Tongue (tissue), 3 donors: ENCODE measurements at places on chromosomes 11 and 22.

- DNase-seq = no peak
Observed at GRCh38 chr22:46465793-46466192, 71.6 kb downstream of the CELSR1 start.

DNA sequence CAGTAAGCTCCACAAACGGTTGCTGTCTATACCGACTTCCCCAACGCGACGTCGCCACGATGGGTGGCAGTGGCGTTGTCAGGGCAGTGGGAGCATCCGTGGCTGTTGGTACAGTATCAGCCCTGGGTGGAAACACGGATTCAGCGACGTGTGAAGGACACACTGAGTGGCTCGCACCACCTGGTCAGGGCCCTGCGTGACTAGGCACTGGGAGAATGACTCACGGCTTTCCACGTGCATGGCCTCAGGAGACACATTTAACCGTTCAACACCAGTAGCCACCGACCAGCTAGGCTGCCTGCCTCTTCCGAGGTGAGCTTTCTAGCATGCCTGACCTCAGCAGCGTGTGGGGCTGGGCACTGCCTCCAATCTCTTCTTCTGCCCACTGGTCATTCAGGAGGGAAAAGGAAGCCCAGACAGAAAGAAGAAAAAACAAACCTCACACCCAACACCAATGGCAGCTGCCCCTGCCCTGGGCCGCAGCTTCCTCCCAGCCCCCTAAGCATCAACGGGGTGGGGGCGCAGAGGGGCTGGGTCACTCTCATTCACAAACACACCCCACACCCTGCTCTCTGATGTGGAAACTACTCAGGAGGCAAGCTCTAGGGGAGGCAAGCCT, 59.0 kb downstream of the MYH9 start:
- DNase-seq = peak; percentile 50

GRCh38 chr22:19503869-19504268, 20.3 kb downstream of the CLDN5 start:
- DNase-seq = no peak

- DNase-seq = no peak
Observed at GRCh38 chr11:2165571-2165970, 4.6 kb upstream of the INS start.

GRCh38 chr11:117819096-117820040, 5.2 kb downstream of the FXYD2 start:
- DNase-seq = peak; percentile 92

DNA sequence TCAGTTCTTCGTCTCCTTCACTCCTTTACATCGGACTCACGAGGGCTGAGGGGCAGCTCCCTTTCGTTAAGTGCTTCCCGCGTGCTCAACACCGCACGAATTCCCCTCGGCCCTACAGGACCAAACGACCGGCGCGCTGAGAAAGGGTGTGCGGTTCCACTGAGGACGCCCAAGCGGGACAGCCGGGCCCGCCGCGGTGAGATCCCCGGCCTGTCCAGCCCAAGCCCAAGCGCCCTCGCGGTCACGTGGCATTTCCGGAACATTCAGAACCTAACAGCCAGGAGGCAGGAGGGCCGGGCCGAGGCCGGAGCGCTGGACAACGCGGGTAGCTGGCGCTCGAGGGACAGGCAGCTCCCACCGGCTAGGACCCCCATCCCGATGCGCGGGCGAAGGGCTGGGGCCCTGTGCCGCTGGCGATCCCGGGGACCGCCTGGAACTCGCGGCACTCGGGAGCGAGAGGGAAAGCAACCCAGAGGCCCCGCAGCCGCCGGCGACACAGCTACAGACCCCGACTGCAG, 737 bp upstream of the STIP1 start:
- peak; percentile 87 for DNase-seq

- no peak for DNase-seq
Observed at GRCh38 chr11:10317151-10317755, 12.4 kb downstream of the ADM start.

- DNase-seq = peak; percentile 71
Observed at GRCh38 chr11:75200051-75200450, 40.5 kb upstream of the TPBGL start.

DNA sequence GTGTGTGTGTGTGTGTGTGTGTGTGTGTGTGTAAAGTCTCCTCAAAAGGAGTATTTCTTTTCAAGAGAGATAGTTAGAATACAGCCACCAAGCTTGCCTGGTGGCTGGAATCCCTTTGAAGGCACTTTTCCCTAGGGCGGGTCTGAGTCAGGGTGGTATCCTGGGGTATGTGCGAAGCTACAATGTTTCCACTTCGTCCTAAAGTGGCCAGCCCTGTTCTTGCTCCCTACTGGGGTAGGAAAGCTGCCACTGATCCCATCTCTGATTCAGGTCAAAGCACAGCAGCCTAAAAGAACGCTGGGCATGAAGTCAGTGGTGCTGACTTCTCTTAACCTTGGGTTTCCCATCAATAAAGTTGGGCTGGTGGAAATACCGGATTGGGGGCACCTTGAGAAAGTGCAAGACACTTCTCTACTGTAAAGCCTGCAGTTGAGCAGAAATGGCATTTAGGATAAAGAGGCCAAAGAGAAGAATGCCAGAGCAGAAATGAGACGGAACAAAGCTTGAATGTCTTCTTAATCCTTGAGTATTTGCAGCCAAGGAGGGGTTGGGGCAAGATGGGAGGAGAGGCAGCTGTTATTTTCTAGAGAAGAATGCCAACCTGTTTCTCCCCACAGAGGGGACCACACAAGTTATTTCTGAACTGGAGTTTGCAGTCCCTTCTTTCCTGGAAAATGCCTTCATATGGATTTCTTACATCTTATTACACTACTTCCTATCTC, 35.3 kb downstream of the ZNRF3 start:
- DNase-seq = peak; percentile 83

GRCh38 chr11:43879789-43880639, 617 bp upstream of the ALKBH3 start:
- no peak for DNase-seq

DNA sequence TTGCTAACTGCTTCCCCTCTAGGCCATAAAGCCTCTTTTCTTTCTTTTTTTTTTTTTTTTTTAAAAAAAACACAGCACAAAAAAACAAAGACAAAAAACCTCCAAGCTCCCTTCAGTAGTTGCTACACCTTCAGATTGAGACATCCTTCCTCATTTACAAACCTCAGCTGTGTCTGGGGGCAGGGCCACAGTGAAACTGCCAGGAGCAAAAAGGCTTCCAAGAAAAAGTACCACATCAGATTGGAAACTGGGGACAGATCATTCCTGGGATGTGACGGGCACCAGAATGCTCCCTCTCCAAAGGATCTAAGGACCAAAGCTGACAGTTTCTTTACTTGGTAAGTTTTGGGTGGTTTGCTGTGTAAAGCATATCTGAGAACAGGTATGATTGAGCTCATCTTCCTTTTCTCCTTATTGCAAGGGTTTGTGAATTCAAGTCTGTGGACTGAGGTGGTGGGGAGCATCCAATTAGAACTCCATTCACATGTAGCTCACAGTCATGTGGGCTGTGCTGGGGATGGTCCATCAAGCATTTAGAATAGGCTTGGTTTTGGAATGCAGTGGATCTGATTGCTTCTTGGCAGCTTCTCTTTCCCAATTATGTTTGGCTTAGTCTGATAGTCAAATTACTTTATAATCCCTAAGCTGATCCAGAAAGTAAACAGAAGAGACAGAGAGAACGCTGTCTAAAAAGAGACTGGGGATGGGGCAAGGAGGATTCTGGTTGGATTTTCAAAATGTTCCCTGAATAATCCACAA, 705 bp downstream of the BBOX1 start:
- peak; percentile 88 for DNase-seq

- no peak for DNase-seq
Observed at GRCh38 chr11:3873712-3874349, 18.4 kb downstream of the STIM1 start.

GRCh38 chr11:112715056-112715455, 246.2 kb upstream of the NCAM1 start:
- no peak for DNase-seq

DNA sequence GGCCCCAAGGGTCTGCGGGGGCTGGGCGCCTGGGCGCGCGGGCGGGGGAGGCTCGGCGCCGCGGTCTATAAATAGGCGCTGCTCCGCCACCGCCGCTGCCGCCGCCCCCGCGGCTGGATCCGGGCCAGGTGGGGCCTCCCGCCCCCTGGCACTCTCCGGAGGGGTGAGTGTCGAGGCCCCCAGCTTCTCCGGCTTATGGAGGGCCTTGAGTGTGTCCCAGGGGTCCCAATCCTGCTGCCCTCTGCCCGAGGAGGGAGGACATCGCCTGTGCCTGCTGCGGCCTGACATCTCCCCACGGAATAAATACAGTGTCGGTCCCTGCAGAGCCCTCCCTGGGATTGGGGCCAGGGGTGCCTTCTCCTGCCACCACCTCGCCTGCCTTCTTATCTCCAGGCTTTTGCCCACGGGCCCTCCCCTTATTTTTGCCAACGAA, 4.3 kb upstream of the GP1BB start:
- DNase-seq = peak; percentile 70

DNA sequence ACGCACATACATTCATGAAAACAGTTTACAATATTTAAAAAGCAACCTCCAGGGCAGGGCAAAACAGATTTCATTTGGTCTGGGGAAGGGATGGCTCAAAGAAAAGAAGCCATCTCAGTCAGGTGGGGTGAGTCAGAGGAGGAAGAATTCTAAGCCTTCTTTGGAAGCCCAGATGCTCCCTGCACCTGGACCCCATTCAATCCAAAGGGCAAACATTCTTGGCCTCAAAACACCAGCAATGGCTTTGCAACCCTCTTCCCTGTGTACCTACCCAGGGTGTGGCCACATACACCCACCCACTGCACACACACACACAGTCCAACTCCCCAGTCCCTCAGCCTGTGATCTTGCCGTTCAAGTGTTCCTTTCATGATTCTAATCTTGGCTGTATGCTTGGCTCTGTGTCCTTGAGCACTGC, 2.0 kb downstream of the KCNE3 start:
- DNase-seq = no peak

DNA sequence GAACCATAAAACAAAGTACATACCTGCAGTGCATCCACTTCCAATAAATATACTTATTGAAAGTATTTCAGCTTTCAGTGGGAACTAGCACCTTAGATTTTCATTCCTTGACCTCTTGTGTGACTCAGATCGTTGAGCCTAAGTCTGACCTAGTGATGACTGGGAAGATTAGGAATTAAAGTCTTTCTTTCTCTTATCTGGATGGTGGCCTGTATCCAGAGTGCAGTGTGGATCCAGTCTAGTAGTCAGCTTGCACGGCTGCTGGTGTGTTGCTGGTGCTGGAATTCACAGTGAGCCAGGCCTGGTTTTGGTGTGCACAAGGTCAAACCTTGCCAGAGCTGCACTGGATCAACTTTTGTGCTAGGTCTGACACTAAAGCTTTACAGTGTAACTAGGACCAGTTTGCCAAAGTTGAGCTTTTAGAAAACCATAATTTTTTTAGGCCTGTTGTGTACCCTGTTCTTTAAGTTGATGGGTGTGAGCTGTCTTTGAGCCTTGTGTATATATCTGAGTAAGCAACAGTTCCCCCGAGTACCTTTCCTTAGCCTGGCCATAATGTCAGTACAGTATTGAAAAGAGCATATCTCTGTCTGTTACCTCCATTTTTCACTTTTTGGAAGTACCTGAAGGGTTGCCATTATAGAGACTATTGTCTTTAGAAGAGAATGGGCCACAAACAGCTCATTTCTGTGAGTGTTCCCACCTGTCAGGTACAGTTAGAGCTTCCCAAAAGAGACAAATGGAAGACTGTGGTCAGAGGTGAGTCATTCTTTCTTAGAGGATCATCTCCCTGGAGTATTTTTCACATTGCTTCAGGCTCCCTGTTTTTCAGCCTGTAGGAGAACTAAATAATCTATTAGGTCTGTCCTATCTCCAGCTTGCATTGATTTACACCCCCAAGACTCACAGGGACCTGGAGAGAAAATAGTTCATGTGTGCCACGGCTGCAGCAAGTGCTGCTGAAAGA, 89.8 kb downstream of the ALX4 start:
- DNase-seq = no peak

DNA sequence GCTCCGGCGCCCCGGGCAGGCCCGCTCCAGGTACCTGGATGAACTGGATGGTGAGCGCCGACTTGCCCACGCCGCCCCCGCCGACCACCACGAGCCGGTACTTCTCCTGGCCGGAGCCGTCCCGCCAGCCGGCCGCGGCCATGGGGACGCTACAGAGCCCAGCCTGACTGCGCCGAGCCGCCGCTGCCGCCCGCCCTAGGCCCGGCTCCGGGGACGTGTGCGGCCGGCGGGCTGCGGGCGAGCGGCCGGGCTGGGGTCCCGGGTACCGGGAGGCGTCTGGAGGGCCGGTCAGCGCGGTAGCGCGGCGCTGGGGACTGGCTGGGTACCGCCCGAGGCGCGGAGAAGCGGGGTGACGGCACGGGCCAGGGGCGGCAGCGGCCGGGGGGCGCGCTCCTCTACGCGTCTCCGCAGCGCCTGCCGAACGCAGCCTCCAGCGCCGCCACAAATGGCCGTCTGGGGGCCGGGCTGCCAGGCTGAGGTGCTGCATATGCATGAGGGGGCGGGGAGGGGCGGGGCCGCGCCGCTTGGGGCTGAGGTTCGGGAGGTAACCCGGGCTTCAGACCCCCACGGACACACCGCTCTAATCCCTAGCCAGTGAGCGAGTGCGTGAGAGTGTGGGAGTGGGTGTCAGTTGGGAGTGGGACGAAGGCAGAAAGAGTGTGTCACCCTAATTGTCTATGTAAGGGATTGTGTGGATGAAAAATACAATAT, at the start of gene RRAS2:
RRAS2 (minus strand) TSS at position 455 of the 711 bp plus-strand sequence; CDS start at position 142, 313 bp downstream.
- peak; percentile 91 for DNase-seq
